Astrocyte of the hippocampus (primary cell): ENCODE measurements at places on chromosomes 12 and 14.

DNA sequence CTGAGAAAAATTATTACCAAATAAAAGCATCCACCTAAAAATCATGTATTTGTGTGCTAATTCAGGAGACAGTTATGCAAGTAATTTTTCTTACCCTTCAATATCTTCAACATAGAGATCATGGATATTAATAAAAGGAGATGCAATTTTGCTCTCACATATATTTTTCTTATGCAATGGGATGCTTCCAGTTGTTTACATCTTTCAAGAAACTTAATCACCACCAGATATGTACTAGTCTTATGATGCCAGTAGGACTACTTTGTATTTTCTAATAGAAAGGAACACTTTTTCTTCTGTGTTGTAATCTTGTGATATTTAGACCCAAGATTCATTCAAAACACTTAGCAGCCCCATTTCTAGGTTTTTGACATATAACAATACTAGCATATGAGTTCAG lies 107.6 kb downstream of the NAV3 start:
- DNase-seq, result no peak

DNA sequence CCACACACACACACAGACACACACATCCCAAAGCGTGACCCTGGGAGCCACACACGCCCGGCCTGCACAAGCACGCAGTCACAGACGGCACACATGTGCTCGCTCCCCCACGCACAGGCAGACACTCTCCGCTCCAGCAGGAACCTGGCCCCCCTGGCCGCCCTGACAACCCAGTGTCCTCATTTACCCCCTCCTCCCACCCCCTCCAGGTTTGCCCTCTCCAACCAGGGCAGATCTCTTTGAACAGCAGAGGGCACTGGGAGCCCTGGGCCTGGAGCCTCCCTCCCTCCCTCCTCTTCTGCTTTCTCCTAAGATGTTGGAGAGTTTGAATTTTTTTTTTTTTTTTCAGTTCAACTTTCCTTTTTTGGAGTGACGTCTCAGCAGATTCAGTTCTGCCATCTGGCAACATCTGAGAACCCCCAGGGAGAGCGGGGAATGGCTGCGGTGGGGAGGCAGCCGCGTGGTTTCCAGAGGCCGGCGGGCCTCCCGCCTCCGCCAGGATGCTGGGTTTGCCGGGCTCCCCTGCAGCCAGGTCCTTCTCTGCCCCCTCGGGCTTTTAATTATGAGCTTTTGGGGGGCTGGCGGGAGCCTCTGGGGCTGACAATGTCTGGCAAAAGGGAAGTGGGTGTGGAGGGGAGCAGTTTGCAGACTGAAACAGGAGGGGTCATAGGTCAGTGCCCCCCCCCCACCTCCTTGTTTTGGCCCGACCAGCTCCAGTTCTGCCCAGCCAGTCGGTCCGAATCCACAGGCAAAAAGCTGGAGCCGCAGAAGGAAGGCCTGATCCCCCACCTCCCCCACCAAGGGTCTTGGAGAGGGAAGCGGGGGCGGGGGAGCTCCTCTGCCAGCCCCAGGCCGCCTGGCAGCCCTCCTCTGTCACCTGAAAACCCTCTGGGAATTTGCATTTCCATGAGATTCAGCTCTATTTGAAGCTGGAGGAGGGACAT lies 1.3 kb upstream of the NCOR2 start:
- peak; percentile 96 for DNase-seq

DNA sequence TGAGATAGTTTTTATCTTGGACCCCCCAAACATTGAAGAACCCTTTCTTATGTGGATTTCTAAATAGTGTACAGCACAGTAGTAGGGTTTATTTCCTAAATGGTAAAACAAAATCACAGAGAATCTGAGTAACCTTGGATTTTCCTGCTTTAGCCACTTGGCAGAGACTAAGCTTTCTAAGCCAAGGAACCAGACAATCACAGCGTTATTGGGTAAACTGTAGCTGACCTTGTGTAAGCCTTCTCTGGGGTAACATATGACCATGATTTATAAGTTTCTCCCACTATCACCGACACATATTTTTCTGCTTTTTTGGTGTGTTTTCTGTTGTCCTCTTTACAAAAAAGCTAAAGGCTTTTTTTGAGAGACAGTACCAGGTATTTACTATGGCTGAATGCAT lies 136.3 kb upstream of the PZP start:
- no peak for DNase-seq

- peak; percentile 96 for DNase-seq
Measured at GRCh38 chr12:96427269-96427729, 27.1 kb upstream of the CDK17 start.

DNA sequence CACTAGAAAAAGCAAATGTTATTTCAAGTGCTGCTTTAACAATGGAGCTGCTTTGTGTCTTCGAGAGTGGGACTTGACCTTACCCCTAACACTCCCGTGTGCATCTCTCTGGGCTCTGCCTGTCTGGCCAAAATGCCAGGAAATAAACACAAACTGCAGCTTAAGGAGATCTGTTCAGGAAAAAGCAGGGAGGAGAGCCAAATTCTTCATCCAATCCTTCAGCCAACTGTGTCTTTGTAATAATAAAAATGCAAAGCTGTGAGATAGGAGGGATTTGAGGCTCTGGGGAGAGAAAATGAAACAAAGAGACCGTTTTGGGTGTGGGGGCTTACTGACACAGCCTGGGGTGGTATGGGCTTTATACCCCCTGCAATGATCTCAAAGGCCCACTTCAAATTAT lies 85.8 kb upstream of the WSCD2 start:
- DNase-seq, result no peak

DNA sequence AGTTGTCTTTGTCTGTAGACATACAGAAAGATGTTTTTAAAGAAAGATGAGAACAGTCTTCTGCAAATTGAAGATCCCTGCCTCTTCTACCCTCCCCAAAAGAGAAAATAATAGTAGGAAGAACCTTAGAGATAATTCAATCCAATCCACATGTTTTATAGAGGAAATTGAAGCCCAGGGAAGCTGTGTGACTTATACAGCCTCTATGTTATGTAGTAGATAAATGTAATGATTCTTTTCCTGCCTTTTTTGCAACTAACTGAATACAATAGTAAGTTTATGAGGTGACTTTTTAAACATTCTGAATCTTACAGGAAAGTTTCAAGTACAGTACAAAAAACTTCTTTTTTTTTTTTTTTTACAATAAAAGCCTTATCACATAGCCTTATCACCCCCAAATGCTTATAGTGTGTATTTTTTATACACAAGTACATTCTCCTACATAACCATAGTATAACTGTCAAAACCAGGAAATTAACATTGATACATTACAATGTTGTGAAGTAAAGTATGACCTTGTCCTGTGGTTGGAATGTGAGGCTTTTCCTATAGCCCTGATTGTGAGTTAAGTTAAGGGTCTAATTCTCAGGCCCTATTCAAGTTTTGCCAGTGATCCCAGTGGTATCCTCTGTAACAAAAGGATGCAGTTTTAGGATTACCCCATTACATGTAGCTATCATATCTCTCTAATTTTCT lies 94.4 kb downstream of the FIGNL2 start:
- DNase-seq, result no peak

GRCh38 chr12:175250-175649 lies 38.7 kb downstream of the SLC6A12 start:
- peak; percentile 52 for DNase-seq

DNA sequence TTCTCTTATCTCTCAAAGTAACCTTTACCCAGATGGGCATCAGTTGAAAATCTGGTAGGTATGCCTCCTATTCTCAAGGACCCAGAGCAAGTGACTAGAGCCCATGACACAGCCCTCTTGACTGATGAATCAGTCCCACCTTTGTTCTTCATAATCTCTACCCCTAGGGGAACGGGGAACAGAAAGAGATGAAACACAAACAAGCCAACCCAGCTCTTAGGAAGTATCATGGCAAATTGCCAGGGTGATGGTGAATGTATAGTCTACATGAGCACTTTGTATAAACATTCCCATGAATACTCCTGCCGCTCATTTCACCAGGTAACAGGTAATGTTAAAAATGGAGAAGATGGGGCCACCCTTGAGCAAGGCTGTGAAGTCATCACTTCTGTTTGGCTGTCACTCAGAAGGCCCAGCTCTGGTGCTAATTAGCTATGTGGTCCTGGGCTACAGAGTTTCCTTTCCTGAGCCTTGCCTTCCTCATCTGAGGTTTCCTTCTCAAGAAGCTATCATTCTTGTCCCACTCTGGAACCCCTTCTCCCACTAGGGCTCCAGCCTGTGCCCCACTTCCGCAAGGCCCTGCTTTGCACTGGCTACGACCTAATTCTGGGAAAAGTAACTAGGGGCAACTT lies 161.7 kb downstream of the ANO2 start:
- no peak for DNase-seq

GRCh38 chr12:3259973-3260372 lies 182.8 kb downstream of the TSPAN9 start:
- no peak for DNase-seq

DNA sequence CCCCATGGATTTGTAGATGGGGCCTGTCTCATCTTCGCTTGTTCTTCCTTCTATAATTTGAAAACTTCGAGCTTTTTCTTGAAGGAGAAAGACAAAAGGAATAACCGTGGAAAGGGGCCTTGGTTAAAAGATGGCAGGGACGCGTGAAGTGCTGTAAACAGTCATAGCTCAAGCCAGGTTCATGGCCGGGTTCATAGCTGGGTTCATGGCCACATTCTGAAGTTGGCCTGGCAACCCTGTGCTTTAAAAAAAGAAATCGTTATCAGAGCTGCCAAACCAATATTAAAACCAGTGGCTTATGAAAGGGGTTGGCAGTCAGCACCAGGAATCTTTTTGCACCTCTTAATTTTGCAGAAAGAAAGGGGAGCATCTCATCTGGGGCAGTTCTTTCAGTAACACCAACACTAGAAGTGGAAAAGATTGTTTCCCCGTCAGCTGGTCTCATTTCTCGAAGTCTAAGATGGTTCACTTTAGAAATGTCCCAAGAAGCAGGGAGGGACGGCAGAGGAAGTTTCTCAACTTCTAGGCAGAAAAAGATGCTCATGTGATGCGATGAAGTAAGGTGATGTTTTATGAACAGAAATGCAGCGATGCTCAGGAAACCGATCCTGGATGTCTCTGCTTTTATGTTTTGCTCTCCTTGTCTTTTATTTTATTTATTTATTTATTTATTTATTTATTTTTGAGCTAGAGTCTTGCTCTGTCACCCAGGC lies 193.1 kb upstream of the TBX3 start:
- DNase-seq, result no peak

GRCh38 chr12:1634590-1635191 lies 5.7 kb downstream of the WNT5B start:
- peak; percentile 89 for DNase-seq

DNA sequence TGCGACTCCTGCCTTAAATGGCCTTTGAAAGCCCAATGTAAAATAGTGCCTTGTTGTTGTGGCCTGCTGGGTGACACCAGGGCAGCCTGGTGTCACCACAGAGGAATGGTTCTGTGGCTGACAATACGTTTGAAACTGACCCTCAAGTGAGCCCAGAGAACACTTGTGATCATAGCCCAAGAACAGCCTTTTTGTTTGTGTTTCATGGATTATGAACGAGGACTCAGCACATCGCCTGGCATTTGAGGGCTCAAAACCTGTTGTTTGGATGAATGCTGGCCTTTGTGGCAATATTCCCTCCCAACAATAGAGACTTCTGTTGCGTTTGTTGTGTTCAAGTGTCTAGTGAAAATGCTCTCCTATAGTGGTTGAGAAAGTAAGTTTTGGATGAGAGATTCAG lies 48.5 kb downstream of the TSPAN9 start:
- no peak for DNase-seq

DNA sequence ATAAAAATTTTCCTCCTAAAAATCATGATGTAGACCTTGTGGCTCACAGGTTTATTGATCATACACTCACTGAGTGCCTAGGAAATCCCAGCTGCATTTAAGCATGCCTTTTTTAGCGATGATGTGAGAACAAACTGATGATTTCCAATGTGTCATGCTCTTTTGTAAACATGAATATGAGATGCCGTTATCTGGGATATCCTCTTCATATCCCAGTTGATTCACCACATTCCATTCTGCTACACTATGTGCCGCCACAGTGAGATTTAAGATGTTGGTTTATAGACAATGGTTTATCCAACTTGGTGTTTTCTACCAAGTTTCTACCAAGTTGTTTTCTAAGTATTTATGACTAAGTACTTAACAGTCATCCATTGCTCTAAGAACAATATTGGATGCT lies 5.2 kb downstream of the OR4E1 start:
- DNase-seq, result no peak

DNA sequence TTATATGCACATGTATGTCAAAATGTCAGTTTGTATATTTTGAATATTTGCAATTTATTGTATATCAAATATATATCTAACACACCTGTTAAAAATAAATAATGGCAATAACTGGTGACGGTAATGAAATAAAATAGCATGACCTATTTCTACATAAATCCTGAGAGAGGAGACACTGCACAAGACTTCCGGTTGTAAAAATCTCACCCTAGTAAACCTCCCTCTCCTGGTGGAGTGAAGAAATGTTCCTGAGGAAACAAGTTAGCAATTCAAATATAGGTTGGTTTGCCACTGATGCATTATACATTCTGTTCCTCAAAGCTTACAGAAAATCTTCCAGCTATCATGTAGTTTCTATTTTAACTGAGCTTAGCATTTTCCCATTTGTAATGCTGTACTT lies 166.1 kb upstream of the SYT10 start:
- DNase-seq, result no peak

- DNase-seq, result no peak
Measured at GRCh38 chr12:101746661-101747060, 7.4 kb upstream of the SYCP3 start.

DNA sequence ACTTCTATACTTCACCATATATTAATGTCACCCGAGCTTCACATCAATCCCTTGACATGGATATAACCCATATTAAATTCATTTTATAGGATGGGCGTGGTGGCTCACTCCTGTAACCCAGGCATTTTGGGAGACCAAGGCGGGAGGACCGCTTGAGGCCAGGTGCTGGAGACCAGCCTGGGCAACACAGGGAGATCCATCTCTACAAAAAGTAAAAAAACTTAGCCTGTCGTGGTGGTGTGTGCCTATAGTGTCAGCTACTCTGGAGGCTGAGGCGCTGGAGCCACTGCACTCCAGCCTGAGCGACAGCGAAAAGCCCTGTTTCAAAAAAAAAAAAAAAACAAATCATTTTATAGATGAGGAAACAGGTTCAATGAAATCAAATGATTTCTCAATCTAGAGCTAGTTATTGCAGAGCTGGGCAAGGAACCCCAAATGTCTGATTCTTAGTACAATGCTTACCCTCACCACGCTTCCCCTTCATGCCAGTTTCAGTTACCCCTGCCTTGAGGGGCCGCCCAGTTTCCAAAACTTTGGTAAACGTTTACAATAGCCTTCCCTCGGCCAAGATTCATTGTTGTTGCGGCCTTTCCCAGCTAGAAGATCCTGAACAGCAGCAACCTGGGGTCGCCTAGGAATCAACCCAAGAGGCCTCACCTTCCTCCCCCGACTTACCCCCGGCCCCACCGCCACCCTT lies 751 bp downstream of the PSMB5 start:
- DNase-seq, result no peak

DNA sequence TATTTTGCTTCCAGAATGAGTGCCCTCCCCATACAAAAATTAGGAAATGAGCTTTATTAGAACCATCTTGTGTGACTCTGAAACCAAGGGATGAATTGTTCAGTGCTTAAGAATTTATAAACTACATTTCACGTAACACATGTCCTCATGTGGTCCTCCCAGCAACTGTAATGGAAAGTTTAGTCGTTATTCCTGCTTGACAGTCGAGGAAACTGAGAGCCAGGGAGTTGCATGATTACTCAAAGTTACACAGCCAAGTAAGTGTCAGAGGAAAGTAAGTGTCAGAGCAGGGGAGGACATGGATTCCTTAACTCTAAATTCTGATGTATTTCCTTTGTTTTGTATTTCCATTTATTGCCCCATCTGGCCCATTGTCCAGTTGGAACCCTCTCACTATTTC lies 453.9 kb downstream of the FUT8 start:
- no peak for DNase-seq
